Bone marrow (tissue), 2 donors: ENCODE measurements at places on chromosomes 5 and 9.

GRCh38 chr9:123105490-123105889 lies 72.0 kb downstream of the GPR21 start:
- no peak for DNase-seq

GRCh38 chr5:96476654-96477053 lies 43.6 kb upstream of the PCSK1 start:
- DNase-seq = no peak

DNA sequence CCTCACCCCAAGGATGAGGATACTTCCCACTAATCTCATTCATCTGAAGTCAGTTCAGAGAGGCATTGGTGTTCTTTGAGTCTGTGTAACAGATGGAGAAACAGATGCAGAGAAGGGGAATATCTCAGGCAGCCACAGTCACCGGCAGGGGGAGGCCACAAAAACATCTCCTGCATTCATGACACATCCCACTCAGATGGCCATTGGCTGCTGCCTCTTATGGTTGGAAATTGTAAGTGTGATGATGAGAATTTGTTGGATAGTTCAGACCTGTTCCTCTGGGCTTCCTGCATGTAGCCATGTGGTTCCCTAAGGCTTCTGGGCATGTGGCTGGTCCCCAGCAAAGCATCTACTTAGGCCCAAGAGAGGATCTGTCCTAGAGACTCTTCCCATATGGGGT lies 45.9 kb upstream of the GABRP start:
- no peak for DNase-seq

DNA sequence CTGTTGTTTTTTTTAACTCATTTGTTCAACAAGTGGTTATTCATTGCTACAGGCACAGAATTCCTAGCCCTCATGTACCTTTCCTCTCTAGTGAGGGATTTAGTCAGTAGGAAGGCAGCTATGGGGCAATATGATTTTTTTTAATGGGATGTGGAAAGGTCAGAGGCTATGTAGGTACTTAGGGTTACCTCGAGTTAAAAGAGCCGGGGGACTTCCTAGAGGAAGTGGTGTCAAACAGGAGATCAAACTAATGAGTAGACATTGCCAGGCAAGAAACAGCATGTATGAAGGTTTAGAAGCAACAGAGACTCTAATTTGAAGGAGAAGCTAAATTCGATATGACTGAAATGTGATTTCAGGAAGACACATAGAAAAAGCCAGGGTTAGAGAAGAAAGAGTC lies 50.7 kb downstream of the ITGA2 start:
- no peak for DNase-seq

DNA sequence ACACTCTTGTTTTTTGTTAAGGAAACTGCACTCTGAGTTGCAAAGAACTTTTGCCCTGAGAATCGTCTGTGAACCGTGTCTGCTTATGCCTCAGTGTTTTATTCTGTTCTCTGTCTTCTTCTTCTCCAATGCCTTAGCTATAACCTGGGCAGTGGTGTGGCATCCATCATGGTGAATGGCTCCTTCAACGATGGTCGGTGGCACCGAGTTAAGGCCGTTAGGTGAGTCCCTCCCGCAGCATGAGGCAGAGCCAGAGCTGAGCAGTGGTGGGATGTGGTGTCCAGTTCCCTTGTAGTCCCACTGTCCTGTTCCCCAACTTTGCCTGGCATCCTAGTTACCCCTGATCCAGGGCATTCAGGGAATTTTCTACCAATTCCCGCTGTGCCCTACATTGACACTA lies 98.3 kb downstream of the LIFR start:
- DNase-seq = no peak

DNA sequence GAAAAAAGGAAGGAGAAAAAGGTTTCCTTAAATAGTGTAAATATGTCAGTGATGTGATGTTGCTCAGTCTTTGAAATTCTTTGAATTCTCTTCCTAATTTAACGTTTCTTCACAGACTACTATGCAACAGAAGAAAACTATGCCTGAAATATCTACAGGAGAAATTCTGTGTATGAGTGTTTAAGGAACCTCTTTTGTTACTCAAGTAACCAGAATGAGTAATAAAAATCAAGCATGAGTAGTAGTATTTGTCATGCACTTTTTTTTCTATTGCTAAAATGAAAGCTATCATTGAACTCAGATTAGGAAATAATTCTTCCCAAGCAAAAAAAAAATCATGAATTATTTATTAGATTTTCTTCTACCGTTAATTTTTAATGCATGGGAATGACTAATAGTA lies 20.3 kb upstream of the THG1L start:
- DNase-seq = no peak

DNA sequence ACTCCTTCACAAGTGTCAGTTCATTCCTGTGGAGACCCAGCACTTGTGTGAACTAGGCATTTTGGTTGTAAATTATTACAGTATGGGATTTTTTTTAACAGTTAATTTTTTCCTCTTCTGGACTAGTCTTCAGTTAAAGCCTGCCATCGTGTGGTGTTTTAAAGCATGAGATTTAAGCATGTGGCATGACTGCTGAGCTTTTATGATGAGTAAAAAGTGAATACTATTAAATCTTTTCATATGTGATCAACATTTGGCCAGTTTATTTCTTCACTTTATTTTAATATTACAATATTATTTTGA lies 25.0 kb downstream of the LMNB1 start:
- no peak for DNase-seq

- DNase-seq = no peak
These were observed 11.6 kb downstream of the FANCC start for GRCh38 chr9:95305770-95306492.

GRCh38 chr9:36461323-36461722 lies 61.3 kb upstream of the RNF38 start:
- DNase-seq = no peak

- no peak for DNase-seq
These were observed 153.0 kb upstream of the SMC2 start for GRCh38 chr9:103941104-103941503.

DNA sequence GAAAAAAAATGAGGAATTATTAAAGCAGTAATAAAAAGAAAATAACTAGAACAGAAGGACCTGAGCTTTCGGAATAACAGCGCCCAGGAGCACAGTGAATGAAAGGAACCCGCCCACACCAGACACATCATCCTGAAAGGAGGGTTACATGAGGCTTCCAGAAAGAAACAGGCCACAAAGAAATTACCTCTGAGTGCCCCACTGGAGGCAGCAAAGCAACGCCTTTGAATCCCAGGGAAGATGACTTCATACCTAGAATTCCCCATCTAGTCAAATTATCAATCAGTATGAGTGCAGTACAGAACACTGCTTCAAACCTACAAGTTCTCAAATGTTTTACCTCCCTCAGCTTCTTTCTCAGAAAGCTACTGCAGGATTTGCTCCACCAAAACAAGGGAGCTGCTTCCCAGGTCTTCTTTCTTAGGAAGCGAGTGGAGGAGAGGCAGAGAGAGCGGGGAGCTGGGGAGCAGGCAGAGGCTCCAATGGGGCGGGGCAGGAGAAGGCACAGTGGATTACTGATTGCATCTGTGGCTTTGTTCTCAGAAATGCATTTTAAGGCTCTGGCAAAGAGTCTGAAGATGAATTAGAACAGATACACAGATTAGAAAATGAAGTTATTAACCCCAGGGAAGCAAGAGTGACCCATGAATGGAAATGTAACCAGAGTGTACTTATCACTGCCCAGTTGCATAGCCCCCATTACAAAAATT lies 87.1 kb downstream of the SEMA4D start:
- DNase-seq = no peak

DNA sequence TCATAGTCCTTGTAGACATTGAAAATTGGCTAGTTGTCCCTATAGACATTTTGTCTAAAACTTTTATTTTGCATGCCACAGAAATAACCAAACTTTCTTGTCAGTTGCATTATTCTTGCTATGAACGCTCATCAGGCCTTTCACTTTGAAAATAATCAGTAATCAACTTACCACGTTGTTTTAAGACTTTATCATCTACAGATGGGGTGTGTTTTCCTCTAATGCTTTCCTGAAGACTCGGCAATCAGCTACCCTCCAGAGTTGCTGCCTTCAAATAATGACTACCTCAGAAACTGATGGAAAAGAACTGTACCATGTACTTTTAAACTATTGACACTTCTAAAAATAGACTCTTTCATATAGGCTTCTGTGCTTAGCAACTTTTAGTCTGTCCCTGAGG lies 33.5 kb upstream of the HSPB3 start:
- no peak for DNase-seq

- no peak for DNase-seq
These were observed 42.5 kb downstream of the MFAP3 start for GRCh38 chr5:154081246-154081645.

GRCh38 chr5:154811239-154811638 lies 39.2 kb downstream of the FAXDC2 start:
- no peak for DNase-seq
